ENCODE measurements at places on chromosomes 6 and 20.
A peak's percentile ranks its signal among the peaks of the same experiment; 100 is the strongest.

GRCh38 chr20:3777381-3777715 lies 3.9 kb downstream of the SPEF1 start:
- DNase-seq: no peak

DNA sequence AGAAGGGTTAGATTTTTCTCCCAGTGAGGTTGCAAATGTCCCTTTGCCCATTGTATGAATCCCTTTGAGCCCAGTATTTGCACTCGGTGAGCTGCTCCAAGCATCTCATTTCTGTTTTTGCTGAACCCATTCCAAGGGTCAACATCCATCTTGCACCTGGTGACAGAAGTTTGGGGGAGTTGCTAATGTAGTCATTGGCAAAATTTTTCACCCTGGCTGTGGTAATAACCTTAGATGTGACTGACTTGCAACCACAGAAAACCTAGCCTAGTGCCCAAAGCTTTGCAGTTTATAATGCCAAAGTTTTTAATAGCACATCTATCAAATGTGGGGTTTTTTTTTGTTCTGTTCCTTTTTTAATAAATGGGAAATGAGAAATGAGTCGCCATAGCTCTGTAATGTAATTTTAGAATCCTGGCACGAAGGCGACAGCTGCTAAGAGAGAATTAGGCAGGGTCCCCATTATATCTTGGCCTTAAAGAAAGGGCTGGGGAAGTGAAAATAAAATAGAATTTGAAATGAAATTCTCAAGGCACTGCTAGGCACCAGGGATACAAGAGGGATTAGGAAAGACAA lies 682.8 kb downstream of the KIF16B start:
- no peak for DNase-seq

DNA sequence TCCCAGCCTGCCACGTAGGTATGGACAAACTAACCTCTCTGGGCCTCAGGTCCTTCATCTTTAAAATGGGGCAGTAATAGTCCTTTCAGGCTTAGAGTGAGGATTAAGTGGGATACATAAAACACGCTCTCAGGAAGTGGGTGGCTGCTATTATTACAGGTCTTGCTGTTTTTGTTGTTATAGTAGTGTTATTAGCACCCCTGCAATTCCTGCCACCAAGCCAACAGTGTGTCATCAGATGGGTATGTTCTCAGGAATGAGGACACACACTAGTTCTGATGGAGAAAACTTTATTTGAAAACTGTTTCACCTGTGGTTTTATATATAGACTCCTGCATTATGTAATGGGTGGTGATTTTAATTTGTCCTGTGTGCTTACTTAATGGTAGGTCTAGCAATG lies 131.7 kb downstream of the LRRC1 start:
- peak; percentile 44 for DNase-seq

- DNase-seq: no peak
These were observed 407.6 kb upstream of the SOX4 start for GRCh38 chr6:21185861-21186478.

GRCh38 chr6:7887278-7887991 lies 23.2 kb downstream of the TXNDC5 start:
- DNase-seq: no peak

DNA sequence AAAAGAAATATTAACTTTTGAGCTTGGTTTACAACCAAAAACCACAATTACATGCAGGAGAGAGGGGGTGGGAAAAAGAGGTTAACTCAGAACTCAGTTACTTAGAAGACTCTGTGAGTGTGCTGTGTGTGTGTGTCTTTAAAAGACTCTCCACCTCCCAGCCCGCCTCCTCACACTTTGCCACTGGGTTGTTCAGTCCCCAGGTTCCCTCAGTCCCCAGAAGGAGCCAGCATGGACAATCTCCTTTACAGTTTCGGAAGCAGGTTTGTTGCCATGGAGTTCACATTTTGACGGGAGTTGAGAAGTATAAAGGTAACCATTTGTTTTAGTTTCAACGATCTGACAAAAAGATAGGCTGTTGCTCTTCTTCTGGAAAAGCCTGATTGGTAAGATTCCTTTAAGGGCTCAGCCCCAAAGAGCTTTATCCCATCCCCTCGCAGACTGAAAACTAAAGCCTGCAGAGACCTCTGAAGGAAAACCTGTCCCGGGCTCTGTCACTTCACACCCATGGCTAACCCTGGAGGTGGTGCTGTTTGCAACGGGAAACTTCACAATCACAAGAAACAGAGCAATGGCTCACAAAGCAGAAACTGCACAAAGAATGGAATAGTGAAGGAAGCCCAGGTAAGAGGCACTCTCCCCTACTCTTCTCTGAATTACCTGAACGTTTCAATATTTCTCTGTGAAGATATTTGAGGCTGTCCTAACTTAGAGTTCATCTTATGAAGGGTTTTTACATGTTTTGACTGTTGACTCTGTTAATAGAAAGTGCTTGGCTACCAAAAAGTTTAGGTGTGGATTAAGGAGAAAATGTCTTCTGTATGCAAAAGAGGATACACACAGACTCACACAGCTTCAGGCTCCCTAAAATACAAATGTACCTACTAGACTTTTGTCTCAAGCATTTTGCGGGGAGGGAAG lies at the start of gene SPTLC3:
Gene SPTLC3 (plus strand): TSS at position 212 of the 921 bp plus-strand sequence. CDS start 296 bp downstream, at position 508.
- DNase-seq: peak; percentile 24

DNA sequence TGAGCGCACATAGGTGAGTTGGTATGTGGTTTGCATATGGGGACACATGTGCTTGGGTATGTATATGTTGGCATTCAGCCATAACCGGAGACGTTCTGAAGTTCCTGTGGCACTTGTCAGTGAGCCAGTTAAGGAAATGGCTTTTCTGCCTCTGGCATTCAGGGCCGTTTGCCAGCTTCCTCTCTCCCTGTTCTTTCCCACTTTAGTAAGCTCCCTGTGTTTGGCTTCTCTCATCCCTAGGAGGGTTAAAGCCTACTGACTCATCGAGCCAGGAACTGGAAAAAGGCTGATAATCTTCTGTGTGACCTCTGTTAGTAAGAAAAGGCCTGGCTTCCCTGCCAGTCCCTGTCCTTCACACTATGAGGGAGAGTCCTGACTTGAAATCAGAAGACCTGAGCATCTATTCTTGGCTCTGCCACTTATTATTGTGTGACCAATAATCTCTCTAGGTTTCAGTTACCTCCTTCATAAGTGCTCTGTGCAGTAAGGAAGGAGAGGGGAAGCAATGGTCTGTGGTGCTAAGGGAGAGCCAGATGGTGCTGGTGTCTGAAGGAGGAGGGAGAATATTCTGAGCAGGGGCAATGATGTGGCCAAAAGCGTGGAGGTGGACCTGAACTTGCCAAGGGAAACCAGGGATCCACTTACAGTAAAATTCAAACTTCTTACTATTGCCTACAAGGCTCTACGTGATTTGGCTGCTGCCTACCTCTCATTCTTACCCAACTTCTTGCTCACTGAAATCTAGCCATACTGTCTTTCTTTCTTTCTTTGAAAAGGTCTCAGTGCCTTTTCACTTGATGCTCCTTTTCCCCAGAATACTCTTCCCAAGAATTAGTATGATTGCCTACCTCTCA lies 31.4 kb downstream of the ACSS2 start:
- peak; percentile 88 for DNase-seq

DNA sequence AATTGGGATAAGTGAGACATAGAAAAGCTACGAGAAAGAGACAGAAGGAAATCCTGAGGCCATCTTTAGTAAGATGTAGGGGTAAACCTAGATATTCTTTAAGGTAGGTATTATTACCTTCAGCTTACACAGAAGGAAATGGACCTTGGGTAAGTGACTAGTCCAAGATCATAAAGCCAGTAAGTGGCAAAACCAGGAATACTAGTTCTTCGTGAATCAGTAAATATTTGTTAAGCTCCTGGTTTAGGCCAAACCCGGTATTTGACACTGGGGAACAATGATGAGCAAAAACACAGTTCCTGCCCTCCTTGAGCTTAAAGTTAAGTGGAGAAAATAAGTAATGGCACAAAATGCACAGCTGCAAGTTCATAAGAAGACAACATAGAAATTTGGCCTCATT lies 5.3 kb downstream of the TRIM39 start:
- no peak for DNase-seq

- peak; percentile 76 for DNase-seq
These were observed 61.9 kb downstream of the CNKSR3 start for GRCh38 chr6:154448448-154449096.

GRCh38 chr6:156727715-156728385 lies 49.3 kb upstream of the ARID1B start:
- DNase-seq: no peak

- DNase-seq: no peak
These were observed 134.9 kb downstream of the SLC23A2 start for GRCh38 chr20:4866429-4866828.

- no peak for DNase-seq
These were observed 40.2 kb downstream of the HBS1L start for GRCh38 chr6:135014353-135014832.

DNA sequence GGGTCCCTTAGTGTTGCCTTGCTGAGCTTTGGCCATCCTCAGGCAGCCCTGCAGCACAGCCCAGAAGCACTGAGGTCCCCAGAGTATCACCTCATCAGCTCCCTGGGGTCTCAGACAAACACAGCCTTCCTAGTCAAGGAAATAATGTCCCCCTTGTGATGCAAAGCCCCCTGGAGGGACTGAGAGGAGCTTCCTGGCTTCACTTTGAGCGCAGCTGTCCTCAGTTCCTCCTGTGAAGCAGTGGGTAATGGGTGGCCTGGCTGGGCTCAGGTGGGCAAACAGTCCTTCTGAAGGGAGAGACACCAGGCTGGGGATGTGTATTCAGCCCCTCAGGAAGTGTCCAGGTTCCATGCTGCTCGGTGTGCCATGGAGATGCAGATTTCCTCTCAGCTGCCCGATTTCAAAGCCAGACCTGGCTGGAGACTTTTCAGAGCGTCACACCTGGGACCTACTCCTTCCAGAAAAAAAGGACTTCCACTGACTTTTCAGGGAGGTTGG lies 79.2 kb upstream of the FOXA2 start:
- DNase-seq: no peak

DNA sequence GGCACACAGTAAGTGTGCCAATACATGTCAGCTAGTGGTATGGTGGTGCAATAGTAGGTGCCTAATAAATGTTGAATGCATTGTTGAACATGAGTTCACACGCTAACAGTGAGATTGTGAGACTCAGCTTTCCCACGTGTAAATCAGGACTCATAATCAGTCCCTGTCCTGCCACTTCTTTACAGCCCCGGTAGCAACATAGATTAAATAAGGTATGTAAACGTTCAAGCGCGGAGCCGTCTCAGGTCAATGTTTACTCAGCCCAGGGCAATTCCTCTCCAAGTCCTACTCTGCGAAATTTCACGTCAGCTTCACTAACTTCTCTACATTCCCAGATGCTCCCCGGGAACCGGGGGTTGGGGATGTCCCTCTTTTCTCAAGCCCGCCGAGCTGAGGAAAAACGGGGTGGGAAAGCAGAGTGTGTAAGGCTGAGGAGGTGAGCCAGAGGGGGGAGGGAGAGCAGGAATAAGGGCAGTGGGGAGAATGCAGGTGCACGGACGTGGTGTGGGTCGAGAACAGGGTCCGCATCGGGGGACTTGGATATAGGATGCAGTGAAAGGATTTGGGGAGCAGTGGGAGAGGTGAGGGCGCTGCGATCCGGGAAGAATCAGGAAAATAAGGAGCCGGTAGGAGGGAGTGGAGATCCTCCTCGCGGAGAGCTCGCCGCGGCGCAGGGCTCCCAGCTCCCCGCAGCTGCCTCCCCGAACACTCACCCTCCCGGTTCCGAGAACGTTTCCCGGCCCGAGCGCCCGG lies 544 bp upstream of the TP53INP2 start:
- peak; percentile 9 for DNase-seq

- DNase-seq: no peak
These were observed 119.4 kb downstream of the AIG1 start for GRCh38 chr6:143179901-143180612.
